ENCODE measurements at places on chromosomes 5 and 9.
A peak's percentile ranks its signal among the peaks of the same experiment; 100 is the strongest.

DNA sequence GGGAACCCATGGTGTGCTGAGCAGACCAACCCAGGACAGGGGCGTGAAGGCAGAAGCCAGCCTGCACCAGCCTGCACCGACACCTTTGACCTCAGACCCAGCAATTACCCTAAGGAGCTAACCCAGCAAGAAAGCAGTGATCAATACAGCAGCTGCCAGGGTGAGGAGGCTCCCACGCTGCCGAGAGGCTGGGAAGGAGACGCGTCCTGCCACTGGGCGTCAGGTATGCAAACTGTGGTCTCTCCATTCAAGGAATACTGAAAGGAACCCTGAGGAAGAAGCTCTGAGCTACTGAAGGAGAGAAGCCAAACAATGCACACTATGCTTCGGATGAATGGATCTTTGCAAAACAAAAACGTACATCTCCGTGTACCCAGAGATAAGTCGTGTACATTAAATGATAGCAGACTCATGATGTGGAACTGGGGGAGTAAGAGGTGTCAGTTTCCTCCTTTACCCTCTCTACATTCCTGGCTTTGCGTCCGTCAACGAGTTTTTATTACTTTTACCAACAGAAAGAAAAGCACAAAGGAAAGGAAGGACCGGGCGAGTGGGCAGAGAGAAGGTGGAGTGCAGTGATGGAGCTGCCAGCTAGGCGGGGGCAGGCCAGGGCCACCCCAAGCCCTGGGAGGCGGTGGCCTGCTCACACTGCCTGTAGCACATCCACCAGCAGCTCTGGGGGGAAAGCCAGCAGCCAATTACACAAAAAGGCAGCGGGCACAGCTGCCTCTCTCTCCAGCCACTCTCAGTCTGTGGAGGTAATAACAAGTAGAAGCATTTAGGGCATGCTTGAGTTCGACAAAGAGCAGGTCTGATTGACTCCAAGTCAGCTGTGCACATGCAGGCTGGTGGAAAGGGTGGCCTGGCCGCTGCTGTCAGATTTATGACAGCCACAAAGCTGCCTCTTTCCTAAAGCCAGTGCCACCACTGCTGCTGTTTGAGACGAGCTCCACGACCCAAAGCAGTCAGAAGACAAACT is 29.3 kb downstream of the RASGEF1C start:
- no peak for DNase-seq

DNA sequence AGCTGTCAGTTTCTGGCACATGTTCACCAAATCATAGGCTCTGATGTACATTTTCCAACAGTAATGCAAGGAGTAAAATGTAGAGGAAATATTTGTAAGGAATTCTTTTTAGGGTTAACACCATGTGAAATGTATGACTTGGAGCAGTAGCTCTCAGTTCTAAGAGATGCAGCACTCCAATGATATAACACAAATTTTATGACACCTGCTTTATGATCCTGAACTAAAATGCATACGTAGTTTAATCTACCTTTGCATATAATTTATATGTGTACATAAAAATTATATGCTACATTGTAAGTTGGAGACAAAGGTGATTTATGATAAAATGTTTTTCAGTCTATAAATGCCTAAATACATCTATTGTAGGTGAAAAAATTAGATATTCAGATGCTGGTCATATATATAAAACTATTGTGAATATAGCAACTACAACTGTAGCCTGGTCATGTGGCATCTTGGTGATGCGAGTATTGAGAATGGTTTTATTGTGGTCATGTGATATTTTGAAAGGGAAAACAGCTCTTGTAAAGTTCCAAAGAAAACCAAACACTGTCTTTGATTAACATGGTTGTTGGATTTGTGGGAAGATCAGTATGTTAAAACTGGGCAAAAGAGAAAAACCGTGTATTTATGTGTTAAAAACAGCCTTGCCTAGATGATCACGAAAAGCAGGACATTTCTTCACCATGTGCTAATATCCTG is 171.0 kb downstream of the TRIO start:
- DNase-seq, result no peak

- no peak for DNase-seq
Observed at GRCh38 chr9:3879726-3880505, 354.1 kb upstream of the RFX3 start.

DNA sequence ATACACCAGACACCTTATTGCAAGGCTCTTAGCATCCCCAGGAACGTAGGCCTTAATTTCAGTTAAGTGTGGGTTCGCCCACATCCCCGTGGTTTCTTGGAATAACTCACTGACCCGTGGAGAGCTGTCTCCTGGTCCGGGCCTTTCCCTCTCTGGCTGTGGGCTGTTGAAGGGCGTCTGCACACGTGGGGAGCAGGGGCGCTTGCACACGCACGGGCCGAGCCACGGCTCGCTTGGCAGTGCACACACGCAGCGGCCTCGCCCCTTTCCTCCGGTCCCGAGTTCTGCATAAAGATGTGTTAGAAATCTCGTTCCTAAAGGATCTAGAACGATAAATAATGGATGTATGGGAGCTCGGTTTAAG is 141.9 kb downstream of the PBX3 start:
- DNase-seq, result peak; percentile 19

DNA sequence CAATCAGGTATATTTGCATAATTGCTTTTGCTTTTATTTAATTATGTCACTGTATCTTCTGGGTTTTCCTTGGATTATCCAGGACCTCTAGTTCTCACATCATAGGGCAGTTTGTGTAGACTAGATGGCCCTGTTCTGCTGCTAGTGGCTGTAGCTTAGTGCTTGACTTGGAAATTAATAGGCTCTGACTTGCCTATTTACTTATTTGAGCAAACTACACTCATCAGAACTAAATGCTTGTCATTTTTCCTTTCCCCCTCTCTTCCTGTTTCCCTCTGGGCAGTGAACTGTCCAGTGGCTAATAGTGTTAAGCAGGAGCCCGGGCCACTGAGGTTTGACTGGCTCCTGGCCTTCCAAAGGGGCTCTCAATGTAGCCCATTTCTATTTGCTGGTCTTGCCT is 135.7 kb downstream of the MAN2A1 start:
- DNase-seq, result no peak

DNA sequence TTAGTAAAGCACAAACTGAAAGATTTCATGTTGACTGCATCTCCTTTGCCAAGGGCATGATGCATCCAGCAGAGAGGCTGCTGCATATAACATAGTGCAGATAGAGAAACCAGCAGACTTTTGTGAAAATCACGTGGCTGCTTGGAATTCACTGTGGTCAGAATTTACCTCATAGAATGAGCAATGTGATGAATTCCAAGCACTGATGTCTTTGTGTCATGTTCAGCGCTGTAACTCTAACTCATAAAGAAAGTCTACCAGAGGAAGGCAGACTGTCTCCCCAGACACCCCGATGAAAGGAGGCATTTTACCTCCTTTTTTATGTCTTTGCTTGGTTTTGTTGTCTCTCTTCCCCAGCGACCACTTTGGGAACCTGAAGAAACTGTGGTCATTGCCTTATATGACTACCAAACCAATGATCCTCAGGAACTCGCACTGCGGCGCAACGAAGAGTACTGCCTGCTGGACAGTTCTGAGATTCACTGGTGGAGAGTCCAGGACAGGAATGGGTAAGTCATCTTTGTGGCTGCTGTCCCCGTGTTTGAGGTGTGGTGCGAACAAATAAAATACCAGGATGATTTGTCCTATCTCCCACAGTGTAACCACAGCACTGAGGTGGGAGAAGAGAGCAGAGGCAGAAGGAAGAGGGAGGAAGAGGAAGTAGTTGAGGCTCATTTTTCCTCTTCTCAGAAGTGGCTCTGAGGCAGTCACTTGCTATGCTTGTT is 42.0 kb downstream of the ITK start:
- peak; percentile 84 for DNase-seq

DNA sequence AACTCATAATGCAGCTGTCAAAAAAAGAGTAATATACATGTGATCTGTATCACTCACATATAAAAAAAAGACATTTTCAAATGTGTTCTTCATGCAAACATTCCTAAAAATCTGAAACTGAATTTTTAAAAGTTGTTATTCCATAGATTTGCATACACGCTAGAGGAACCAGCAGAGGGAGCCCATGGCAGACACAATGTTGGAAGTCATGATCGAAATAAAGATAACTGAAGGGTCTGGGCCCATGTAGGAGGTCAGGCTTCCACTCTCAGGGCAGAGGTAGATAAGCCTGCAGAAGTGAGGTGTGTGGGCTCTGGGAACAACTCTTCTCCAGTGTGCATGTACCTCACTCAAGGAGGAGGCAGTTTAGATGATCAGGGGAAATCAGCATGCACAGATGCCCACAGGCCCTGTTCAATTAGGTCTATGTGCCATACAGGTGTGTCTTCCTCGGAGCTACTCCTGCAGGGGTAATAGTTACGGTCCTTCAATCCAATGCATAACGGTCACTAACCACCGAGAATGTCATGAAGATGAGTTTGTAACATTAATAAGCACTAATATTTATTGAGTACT is 208.6 kb downstream of the EPB41L4A start:
- no peak for DNase-seq
